Tongue (tissue), 3 donors: ENCODE measurements at places on chromosomes 12 and 14. TPM values are rescaled to one million over a fixed set of nuclear protein-coding genes. Genes with fewer than 3 reads are reported as not detected.

Gene SYNE3
- total RNA-seq = 15.2 TPM

Gene CLEC14A
- 42.2 TPM for total RNA-seq

Gene MMP14
- 131 TPM for total RNA-seq

Gene GOLT1B
- 51.8 TPM for total RNA-seq

Gene USP44
- total RNA-seq = 0.31 TPM

Gene LHX5
- not detected for total RNA-seq

Gene NUAK1
- total RNA-seq = 31.5 TPM

Gene C14orf180
- total RNA-seq = 3.3 TPM

Gene KLRF1
- 0.51 TPM for total RNA-seq

Gene HOXC12
- not detected for total RNA-seq

Gene MAP1LC3B2
- not detected for total RNA-seq

Gene JAG2
- 58.5 TPM for total RNA-seq

Gene BRF1
- total RNA-seq = 59.8 TPM

Gene DIABLO
- total RNA-seq = 55.3 TPM

Gene RFX4
- total RNA-seq = 0.21 TPM
